SIG-M5 (cell line): ENCODE measurements at places on chromosomes 7 and 10.

DNA sequence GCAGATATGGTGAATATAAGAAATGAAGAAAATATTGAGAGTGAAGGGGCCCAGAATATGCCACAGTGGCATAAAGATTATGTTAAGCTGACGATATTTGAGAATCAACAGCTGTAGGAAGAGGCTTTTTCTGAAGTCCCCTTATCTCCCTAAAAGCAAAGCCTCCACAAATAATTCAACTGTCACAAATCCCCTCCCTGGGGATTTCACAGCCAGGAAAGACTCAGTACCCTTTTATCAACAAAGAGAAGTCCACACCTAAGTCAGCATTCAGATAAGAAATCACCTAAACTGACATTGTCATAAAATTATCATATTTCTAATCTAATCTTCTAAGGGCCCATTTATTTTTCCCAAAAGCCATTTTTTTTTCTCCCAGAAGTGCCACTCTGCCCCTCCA lies 284.9 kb upstream of the VWC2 start:
- DNase-seq: no peak

GRCh38 chr7:33807779-33808482 lies 97.4 kb upstream of the BMPER start:
- DNase-seq: no peak

- DNase-seq: no peak
These were observed 293.9 kb downstream of the TNS3 start for GRCh38 chr7:47288060-47288459.

- DNase-seq: no peak
These were observed 59.8 kb downstream of the EBF3 start for GRCh38 chr10:129904323-129904722.

DNA sequence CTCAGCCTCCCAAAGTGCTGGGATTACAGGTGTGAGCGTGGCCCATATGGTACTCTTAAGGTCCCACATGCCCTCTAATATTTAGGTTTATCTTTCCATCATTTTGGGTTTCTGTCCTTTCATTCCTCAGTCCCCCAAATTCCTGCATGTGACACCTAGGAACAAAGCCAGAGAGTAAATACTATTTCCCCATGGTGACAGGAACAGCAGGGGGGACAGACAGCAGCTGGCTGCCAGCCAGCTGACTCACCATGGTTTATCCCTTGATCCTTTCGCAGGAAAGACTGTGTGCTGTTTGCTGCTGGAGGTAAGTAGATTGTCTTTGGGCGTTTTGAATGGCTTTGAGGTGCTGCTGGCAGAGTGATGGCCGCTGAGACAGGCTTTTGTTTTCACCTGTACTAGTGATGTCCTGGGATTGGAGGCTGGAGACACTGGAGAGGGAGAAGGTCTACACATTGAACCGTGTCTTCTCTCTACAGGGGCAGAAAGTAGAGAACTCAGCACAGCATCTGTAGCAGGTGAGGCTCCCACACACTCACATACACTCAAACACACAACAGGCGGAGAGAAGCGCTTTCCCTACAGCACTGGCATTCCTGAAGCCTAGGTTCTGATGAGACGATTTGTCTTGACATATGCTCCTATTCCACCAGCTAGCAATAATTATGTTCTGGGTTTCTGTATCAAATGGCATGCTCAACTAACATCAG lies 83.7 kb upstream of the EFCAB10 start:
- no peak for DNase-seq

GRCh38 chr7:158431941-158432347 lies 155.7 kb downstream of the PTPRN2 start:
- DNase-seq: no peak

- no peak for DNase-seq
These were observed 12.1 kb downstream of the CRYGN start for GRCh38 chr7:151427705-151428377.

- no peak for DNase-seq
These were observed 1180.3 kb downstream of the TYW1 start for GRCh38 chr7:68176974-68177373.

- DNase-seq: no peak
These were observed 87.4 kb upstream of the PHYHIPL start for GRCh38 chr10:59088912-59089573.

DNA sequence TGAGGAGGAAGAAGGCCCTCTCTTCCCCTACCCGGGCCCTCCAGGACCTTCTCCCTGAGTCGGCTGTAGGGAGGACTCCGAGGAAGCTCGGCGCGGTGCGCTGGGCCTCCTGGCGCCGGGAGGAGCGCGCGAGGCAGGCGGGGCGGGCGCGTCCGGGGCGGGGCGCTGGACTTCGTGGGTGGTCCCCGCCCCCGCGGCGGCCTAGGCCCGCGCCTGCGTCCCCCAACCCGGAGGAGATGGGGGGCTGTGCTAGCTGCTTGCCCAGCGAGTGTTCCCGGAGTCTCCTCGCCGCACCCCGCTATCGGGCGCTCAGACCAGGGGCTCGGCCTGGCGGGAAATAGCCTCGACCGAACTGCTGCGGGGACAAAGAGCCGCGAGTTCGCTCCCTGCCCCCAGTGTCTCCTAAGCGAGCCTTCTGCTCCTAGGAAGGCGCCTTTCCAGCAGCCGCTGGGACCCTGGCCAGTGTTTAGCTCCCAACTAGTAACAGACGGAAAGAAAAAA lies 19.2 kb upstream of the SMO start:
- no peak for DNase-seq

DNA sequence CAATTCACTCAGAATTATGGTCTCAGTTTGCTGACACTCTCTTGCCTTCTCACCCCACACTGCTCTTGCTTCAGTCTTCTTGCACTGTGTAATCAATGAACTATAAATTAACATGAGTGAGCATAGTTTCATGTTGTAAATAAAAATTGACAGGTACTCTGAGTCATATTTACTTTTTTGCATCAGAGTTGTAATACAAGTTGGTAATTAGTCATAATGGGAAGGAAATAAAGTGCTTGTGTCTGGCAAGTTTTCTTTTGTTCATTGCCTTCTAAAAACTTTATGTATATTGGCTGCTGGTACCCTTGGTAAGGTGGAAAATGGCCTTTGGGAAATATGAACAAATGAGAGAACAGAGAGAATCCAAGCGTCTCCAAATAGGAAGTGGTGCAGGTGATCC lies 169.3 kb upstream of the MAGI2 start:
- no peak for DNase-seq

- DNase-seq: no peak
These were observed 547.8 kb downstream of the DNAJB6 start for GRCh38 chr7:157884461-157885062.

GRCh38 chr10:121216721-121217181 lies 365.6 kb downstream of the WDR11 start:
- DNase-seq: no peak

- DNase-seq: no peak
These were observed 456 bp upstream of the DLD start for GRCh38 chr7:107890493-107890961.

DNA sequence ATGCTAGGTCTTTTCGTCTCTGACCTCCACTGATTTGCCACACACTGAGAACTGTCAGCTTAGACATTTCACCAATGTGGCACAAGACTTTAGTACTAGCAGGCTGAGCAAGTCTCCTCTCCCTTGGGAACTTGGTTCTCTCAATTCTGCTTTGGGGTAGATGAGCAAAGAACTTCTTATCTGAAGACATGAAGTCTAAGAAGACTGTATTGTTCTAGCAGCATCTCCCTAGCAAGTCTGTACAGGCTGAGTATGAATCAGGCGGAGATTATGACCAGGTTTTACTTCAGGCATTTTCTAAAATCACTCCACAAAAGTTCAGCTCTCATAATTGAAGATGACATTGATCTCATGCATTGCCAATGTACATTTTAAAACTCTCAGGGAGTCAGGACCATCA lies 23.8 kb upstream of the STN1 start:
- no peak for DNase-seq

DNA sequence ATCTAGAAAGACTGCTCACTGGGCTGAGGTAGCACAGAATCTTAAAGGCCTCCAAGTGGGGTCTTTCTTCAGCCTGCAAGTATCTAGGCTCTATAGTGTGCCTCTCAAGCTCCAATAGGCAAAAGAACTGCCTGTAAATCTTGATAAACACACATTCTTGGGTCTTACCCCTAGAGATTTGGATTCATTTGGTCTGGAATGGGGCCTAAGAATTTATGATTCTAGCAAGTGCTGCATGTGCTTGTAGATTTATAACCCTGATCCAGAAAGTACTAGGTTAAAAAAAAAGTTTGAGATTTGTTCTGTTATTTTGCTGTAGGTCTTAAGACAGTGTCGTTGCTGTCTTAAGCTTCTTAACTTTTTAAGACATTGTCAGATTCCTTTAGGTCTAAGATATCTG lies 74.1 kb downstream of the RALA start:
- no peak for DNase-seq

GRCh38 chr10:44022203-44022602 lies 362.7 kb downstream of the CXCL12 start:
- no peak for DNase-seq

DNA sequence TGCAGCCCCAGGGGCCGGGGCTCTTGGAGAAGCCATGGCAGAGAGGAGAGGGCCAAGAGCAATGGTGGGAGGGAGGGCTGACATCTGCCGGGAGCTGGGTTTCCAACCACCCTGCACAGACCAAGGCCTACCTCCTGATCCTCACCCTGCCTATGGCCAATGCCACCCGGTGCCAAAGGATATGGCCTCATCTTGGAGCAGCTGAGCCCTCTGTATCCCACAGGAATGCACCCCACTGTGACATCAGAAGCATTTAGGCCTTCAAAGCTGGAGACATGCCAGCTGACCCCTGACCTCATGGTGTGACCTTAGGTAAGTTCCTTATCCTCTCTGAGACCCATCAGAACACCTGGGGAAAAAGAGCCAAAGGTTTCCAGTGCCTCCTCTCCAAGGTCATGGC lies 113.6 kb upstream of the ZMIZ1 start:
- DNase-seq: no peak

- DNase-seq: no peak
These were observed 22.4 kb downstream of the GBF1 start for GRCh38 chr10:102267748-102268147.

DNA sequence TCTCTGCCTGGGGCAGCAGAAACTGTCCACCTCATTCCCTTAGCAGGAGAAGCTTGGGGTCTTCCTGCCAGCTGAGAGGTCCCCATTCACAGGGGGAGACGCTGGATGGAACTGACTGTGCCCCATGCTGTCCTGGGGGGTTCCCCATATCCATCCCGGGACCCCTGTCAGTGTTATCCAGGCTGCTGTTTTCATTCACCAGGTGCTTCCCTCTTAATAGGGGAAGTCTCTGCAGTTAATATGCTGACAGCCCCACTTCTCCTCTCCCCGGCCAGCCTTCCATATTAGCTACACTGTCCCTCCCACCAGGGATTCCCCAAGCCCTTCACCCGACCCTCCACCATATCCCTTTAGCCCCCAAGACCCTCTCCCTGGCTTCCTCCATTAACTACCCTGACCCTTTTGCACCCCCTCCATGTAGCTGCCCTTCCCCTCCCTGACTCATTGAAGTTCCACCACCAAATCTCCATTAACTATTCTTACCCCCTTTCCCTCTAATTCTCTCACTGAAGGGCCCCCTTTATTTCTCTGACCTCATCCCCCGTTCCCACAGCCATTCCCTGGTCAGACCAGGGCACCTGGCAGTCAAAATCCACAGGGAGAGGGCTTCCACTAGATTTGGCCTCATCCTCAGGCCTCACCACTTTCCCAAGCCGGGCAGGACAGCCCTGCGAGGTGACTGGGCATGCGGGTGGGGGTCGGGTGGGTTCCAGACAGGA lies 92.0 kb upstream of the PAX2 start:
- no peak for DNase-seq

GRCh38 chr10:81953420-81953819 lies 78.4 kb downstream of the NRG3 start:
- no peak for DNase-seq

- DNase-seq: no peak
These were observed 19.4 kb upstream of the IL15RA start for GRCh38 chr10:5996696-5997095.

DNA sequence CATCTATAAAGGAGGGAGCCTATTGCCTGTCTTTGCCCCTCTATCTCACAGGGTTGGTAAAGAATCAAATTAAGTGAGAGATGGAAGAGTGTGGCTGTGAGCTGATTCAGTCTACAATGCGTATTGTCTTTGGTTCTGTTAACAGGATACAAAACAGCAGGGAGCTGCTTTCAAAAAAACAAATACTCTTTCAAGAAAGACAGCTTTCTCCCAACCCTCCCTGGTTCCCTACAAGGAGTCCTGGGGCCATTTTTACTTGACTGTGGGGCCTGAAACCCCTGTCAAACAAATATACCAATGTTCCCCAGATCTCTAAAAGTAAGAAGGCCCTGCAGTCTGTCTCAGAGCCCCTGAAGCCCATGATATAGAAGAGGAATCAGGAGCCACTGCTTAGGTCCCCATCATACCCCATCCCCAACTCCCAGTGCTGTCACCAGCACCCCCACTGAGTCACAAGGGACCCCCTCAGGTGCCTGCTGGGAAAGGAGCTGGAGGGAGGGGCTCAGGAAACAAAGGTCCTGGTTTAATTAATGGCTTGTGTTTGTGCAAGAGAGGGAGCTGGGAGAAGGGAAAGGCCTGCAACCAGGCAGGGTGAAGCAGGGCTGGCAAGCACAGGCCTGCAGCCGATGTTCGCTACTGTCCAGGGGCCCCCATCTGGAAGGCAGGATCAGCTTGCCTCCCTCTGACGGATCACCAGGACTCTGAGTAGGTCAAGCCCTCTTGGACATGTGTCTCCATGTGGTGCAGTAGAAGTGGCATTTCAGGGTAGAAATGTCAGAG lies 182.0 kb upstream of the GHITM start:
- DNase-seq: no peak

DNA sequence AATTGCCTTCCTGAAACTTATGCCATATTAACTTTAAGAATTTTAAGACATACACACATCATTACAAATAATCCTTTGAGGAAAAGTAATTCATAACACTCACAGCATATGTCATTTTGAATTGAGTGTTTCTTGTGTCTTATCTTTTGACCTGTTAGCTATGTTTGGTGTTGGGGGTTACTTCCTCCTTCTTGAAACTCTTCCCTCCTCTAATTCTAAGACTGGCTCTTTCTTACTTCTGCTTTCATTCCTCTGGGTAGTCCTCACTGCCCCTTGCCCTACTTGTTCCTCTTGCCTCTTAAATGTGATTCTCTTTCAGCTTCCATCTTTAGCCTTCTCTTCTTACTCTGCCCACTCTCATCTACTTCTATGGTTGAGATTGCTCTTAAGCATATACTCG lies 28.3 kb upstream of the PIP4K2A start:
- peak; percentile 52 for DNase-seq

DNA sequence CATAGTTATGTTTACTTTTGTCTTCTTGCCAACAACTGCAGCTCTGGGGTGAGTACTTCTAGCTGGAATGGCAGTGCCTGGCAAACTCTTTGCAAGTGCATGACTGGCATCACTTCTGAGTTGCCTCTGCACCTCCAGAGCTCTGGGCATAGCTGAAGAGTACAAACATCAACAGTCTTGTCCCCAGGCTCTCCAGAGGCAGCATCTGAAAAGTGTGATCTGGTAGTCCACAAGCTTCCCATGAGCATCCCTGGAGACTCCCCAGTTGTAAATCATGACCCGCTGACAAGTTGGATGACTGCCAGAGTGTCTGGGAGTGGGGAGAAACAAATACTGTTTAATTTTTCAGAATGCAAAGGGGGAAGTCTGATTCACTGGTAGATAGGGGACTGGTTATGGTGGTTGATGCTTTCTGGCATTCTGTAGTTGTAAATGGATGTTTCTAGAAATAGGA lies 138.9 kb upstream of the CDK13 start:
- no peak for DNase-seq
